Thoracic aorta (tissue), 2 donors: ENCODE measurements at places on chromosomes 12 and 14.

DNA sequence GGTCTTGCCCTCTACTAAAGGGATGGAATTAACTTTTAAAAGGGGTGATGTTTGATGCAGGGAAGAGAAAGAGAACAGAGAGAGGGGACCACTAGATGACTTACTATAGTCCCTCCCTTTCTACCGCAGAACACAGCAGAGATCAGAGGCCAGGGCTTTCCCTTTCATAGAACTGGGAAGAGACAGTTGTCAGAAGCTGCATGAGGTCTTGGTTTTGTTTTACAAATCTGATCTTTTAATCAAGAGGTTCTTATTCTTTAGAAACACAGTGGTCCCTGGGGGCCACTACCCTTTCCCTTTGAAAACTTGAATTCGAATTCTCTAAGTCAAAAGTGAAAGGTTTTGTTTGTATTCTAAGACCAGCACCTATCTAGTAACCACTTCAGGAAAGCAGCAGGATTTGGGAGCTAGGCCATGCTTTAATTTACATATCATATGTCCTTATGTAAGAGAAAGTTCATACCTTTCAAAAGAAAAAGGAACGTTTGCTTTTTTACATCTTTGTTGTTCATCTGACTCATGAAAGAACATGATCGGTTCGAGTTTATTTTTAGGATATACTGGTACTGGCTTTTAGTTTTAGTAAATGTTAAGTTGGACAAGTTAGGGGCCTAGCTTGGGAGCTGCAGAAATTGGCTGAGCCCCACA, 6.3 kb downstream of the FBXL14 start:
- DNase-seq = no peak

DNA sequence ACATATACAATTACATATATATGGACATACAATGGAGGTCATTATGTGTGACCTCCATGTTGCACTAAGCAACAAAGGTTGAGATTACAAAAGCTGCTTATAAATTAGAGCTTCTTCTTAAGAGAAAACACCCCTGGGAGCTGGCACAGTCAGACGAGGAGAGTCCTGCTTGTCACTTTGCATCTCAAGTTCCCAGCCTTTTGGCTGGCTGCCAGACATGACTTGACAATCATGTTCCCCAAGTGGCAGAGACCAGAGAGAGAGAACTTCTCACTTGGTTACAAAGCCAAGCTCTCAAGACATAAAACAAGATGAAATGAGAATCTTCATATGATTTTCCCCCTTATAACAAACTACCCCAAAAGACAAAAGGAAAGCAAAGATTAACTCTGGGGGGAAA, 8.5 kb upstream of the SYNJ2BP start:
- no peak for DNase-seq

DNA sequence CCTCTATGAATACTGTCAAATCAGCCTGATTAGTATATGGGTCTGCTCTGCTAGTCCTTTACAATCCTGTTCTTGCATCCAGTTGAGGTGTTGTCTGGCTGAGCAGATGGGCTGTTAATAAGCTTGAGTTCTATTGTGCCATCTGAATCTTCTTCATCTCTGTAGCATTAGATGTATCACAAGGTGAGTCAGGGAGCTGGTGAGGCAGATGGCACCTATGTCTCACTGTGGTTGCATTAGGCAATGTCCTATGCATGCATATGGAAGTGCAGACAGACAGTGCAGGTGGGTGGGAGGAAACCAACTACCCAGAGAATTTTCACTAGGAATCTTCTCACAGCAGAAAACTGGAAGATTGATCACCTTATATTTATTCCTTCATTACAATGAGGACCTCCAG, 165.7 kb upstream of the STXBP6 start:
- DNase-seq = no peak

GRCh38 chr14:42110167-42110566, 503.5 kb downstream of the LRFN5 start:
- no peak for DNase-seq

- DNase-seq = no peak
Measured at GRCh38 chr12:97503073-97503855, 40.7 kb downstream of the RMST start.

- DNase-seq = no peak
Measured at GRCh38 chr14:61438860-61439765, 117.7 kb downstream of the PRKCH start.

- no peak for DNase-seq
Measured at GRCh38 chr12:128754275-128754674, 69.5 kb downstream of the SLC15A4 start.

- no peak for DNase-seq
Measured at GRCh38 chr12:41190338-41190737, 2.2 kb downstream of the PDZRN4 start.

DNA sequence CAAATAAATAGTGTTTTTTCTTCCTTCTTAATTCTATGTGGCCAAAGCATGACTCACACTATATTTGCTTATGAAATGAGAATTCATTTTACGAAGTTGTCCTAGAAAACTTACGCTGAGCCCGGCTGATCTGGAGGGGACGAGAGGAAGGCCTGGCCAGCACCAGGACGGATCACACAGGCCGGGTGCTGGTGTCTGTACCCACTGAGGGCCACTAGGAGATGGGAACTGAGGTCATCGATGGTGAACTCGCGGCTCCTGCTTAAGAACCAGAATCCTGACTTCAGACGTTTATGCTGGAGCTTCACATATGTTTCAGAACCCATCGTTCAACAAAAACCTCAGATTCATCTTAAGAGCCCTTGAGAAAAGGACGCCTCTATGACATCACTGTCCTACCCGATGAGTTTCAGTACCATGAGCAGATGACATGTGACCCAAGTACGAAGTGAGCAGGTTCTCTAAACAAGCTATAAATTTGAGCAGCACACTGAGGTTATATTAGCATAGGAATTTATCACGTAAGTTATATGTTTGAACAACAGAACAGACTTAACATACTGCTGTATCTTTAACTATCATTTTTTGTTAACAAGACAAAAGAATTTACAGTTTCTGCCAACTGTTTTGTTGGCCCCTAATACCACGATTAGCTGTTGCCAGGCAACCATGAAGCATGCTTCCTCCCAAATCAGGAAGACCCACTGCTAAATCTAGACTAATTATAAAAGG, 111.9 kb downstream of the FOXN3 start:
- no peak for DNase-seq

DNA sequence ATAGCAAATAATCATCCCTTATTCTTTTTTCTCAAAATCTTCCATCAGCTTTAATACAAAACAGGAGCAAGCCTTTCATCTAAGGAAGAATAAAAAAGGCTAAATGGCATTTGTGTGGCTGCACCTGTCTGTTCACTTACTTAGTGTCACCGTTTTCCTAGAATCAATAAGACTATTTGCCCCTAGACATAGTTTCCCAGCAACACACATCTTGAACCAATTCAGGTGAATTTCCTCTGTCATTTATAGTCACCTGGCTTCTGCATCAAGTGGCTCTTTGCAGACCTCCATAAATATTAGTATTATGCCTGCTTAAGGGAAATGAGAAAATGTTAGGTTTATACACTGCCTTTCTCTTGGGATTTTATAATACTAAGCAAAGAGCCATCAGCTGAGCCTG, 17.4 kb upstream of the GCH1 start:
- DNase-seq = no peak

- DNase-seq = no peak
Measured at GRCh38 chr14:98059106-98059505, 1212.9 kb downstream of the BCL11B start.

- no peak for DNase-seq
Measured at GRCh38 chr12:30706476-30706875, 10.8 kb upstream of the IPO8 start.

DNA sequence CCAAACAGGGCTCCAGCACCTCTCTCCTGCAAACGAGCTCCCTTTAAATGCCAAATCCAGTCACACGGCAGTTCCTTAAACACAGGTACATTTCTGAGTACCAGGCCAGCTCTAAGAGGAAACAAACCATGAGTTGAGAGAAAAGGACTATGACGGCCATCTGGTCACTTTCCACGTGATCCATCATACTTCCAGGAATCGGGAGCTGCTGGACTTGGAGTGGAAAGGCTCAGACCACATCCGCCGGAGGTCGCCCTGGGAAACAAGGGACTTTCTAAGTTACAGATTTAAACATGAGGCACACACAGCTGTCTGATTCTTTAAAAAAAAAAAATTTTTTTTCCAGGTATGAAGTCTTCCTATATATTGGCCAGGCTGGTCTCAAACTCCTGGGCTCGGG, 39.2 kb downstream of the ACADS start:
- DNase-seq = no peak

DNA sequence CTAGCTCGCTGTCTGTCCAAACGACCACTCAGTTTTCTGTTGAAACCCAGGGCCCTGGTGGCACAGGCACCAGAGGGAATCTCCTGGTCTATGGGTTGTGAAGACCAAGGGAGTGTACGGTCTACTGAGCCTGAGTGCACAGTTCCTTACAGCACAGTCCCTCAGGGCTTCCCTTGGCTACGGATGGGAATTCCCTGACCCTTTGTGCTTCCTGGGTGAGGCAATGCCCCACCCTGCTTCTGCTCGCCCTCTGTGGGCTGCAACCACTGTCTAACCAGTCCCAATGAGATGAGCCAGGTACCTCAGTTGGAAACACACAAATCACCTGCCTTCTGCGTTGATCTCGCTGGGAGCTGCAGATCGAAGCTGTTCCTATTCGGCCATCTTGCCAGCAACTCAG, 22.6 kb downstream of the GPHN start:
- no peak for DNase-seq

- DNase-seq = no peak
Measured at GRCh38 chr12:69028941-69029729, 96.2 kb upstream of the CPM start.

DNA sequence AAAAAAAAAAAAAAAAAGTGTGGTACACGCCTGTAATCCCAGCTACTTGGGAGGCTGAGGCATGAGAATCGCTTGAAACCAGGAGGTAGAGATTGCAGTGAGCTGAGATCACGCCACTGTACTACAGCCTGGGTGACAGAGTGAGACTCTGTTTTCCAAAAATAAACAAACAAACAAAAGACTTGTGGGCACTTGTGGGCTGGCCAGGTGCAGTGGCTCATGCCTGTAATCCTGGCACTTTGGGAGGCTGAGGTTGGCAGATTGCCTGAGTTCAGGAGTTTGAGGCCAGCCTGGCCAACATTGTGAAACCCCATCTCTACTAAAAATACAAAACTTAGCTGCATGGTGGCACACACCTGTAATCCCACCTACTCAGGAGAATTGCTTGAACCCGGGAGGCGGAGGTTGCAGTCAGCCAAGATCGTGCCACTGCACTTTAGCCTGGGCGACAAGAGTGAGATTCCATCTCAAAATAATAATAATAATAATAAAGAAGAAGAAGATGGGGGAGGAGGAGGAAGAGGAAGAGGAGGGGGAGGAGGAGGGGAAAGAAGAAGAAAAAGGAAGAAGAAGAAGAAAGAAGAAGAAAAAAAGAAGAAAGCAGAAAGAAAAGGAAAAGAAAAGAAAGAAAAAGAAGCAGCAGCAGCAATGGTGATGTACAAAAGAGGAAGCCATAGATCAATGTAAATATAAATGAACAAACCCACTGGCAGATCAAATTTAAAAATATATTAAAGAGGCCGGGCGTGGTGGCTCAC, 27.9 kb upstream of the CCNT1 start:
- DNase-seq = no peak

GRCh38 chr14:104393898-104394381, 185.6 kb upstream of the C14orf180 start:
- DNase-seq = no peak

DNA sequence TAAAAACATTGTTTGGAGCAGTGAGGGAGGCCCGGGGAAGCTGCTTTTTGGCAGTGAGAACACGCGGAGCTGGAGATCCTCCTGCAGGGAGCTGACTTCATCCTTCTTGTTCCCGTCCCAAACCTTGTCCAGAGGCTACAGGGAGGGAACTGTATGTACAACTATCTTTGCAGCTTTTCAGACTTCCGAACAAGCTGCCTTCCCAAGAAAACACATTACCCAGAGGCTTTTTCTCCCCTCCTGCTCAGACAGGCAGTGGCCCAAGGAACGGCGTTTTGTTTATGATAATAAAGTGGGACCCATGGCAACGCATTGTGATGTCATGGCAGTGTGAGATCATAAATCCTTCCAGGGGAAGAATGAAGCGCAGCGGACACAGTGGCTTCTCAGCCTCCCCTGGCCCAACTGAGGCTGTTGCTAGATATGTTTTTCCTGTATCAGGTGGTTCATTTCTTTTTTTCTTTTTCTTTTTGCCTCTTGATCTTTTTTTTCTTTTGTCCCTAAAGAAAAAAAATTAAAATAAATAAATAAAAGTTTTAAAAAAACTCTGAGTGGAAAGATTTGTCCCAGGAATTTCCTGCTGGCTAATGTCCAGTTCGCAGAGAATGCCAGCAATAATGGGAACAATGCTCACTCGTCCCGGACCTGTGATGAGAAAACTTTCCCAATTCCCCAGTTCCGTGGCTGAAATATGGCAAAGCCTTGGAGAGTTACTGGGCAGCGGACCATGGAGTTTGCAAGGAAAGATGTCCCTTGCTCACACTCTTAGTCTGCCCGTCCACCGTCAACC, 103.4 kb upstream of the MAP1LC3B2 start:
- peak; percentile 90 for DNase-seq

- DNase-seq = no peak
Measured at GRCh38 chr14:88422919-88423650, 37.6 kb downstream of the SPATA7 start.

DNA sequence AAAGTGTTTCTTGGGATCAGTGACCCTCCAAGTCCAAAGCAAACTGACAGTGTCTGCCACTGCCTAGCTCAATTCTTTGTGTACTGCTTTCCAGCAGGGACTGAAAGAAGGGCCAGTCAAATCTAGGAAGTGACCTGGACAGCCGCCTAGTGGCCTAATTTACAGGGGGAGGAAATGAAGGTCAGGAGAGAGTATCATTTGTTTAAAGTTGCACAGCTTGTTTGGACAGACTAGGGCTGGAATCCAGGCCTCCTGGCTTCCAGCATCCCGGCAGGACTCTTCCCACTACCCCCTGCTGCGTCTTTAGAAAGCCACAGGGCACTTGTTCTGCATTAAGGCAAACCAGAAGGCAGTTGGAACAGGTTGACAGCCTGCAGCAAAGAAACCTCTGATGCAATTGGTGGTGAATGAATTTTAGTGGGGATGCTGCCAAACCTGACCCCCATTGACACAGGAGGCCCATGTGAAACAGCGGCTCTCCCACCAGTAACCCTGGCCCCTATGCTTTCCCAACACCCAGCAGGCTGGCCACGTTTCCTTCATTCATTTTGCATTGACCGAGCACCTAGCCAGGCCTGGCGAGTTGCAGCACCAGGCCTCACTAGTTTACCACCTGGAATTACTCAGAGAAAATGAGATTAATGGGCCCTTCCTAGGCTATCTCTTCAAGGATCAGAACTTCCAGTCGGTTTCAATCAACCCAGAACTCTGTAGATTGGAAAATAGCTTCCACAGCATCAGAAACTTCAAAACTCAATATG, 28.2 kb downstream of the GALNT16 start:
- DNase-seq = no peak

GRCh38 chr14:89544636-89545301, 127.7 kb upstream of the FOXN3 start:
- no peak for DNase-seq

- no peak for DNase-seq
Measured at GRCh38 chr14:60214003-60214402, 35.0 kb upstream of the PPM1A start.

DNA sequence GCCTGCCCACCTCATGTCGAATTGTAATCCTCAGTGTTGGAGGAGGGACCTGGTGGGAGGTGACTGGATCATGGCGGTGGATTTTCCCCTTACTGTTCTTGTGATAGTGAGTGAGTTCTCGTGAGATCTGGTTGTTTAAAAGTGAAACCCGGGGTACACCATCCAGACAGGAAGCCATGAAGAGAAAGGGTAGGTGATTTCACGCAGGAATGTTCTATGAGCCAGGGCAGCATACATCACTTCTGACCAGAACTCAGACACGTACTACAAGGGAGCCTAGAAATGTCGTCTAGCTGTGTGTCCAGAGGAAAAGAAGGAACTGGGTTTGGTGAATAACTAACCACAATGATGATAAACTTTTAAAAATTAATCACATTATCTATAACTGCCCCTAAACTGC, 80.6 kb downstream of the ANO4 start:
- no peak for DNase-seq
